H1 (cell line): ENCODE measurements at places on chromosomes 2 and 18. TPM values are rescaled to one million over a fixed set of nuclear protein-coding genes. Genes with fewer than 3 reads are reported as not detected.

DNA sequence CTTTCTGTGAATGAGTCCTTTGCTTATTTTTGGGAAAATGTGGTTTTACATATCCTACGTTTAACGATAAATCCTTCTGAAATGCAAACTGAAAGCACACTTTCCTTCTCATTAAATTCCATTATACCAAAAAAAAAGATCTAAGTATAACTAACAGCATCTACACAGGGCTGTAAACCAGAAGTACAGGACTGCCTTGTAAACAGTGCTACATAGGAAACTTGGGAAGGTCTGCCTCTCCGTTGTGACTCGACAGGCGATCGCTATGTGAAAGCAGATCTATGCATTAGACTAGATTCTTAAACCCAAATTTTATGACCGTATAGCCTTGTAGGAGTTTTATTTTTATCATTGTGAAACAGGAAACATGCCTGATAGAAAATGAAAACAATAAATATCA, 690.5 kb downstream of the ARHGAP15 start:
- no peak for DNase-seq

GRCh38 chr2:5693287-5694201, 1.4 kb downstream of the SOX11 start:
- peak; percentile 60 for DNase-seq

DNA sequence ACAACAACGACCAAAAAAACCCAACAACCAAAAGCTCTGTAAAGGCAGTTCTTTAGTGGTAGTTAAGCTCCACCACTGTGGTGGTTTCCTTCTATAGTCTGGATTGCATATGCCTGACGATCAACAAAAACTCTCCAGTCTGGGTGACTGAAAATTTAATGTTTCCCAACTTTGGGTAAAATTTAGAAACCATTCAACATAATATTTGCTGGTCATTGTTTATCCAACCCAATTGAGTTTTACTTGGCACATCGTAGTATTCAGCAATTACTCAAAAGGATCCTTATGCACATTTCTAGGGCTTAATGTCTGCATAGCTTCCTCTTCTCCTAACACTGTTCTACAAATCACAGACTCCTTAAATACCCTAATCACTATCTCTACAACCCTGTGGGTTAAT, 1080.2 kb upstream of the NRXN1 start:
- DNase-seq, result no peak

Gene DLGAP1
- 15.1 and 16.9 TPM in 2 replicates for total RNA-seq

Gene GKN1
- total RNA-seq, result not detected in 2 replicates

Gene SERPINB11
- not detected in 2 replicates for total RNA-seq

Gene DAPL1
- not detected in 2 replicates for total RNA-seq

Gene PDE1A
- 0.15 and 0.34 TPM in 2 replicates for total RNA-seq

Gene RND3
- 25.6 and 26.7 TPM in 2 replicates for total RNA-seq

Gene ZNF2
- total RNA-seq, result 2.9 and 3.0 TPM in 2 replicates
